ENCODE measurements at places on chromosomes 2 and 18. TPM values are rescaled to one million over a fixed set of nuclear protein-coding genes. Genes with fewer than 3 reads are reported as not detected.

The BOLL gene
- total RNA-seq: not detected

The MARCHF4 gene
- 1.5 TPM for total RNA-seq

The ZC3H6 gene
- total RNA-seq: 4.3 TPM

The RTP5 gene
- not detected for total RNA-seq

The DPYSL5 gene
- not detected for total RNA-seq

The NT5DC4 gene
- total RNA-seq: not detected

Measured in osteoblast (primary cell).